ENCODE measurements at places on chromosomes 11 and 22.

DNA sequence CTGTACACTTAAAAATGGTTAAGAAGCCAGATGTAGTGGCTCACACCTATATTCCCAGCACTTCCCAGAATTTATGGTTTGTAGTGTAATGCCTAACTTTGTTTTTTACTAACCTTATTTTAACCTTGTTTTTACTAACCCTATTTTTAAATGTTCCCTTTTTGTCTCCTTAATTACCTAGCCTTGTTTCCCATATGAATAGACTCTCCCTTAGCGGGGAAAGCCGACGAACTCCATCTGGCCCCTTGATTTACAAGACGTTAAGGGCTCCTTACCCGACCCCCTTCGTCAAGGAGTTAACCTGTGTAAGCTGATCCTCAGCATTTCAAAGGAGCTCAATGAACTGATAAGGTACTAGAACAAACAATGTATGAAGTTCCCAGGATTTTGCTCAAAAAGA lies 17.1 kb downstream of the APOBEC3H start:
- DNase-seq = no peak

DNA sequence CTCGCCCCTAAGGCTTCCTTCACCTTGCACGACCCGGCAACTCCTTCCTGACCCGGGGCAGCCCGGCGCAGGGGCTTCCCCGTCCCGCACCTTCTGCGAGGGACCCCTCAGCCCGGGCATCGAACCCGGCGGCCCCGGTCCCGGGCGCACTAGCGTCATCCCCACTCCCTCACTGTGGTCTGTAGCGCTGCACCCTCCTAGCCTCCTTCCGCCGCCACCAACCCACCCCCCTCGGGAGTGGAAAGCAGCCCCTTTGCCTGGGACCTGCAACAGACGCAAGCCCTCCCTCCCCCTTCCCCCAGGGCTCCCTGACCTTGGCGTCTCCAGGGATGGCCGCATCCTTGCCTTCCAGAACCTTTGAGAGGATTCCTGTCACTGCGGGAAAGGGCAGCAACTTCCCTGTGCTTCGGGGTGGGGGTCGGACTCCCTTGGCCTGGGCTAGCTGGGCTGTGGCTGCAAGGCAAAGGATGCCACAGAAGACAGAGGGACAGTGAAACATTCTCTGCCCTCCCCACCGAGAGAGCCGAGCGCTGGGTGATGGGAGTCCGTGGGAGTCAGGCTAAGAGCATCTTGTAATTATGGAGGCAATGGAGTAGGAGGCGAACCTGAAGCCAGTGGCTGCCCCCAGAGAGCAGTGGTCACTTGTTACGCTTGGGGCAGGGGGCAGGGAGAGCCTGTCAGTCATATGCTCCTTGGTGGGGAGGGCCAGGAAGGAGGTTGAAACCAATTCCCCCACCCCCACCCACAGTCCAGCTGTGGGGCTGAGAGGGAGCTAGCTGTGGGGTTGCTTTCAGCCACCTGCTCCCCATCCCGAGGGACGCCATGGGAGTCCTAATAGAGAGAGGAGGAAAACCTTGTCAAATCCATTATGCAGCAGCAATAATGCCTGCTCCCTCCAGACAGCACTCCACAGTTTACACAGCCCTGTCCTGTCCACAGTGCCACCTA lies 920 bp downstream of the TMEM132A start:
- no peak for DNase-seq

- no peak for DNase-seq
Observed at GRCh38 chr11:69842746-69843528, 23.7 kb upstream of the FGF3 start.

GRCh38 chr22:46758867-46759290 lies 3.6 kb upstream of the TBC1D22A start:
- peak; percentile 75 for DNase-seq

GRCh38 chr11:69822676-69823494 lies 3.7 kb upstream of the FGF3 start:
- DNase-seq = no peak

GRCh38 chr11:11865449-11865848 lies 23.7 kb downstream of the USP47 start:
- DNase-seq = no peak

DNA sequence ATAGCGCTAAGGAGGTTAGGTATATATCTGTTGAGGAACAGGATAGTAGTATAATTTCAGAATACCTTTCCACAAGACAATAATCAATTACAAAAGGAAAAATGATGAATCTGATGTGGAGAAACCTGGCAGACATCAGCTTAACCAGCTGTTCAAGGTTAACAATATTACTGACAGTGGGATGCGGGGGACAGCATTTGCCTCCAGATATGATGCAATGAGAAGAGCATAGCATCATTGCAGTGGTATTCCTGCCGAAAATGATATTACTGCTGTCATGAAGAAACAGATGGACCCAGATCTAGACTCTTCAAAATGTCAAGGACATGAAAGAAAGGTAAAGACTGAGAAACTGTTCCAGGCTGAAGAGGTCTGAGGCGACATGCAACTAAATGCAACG lies 49.7 kb downstream of the RBFOX2 start:
- no peak for DNase-seq

DNA sequence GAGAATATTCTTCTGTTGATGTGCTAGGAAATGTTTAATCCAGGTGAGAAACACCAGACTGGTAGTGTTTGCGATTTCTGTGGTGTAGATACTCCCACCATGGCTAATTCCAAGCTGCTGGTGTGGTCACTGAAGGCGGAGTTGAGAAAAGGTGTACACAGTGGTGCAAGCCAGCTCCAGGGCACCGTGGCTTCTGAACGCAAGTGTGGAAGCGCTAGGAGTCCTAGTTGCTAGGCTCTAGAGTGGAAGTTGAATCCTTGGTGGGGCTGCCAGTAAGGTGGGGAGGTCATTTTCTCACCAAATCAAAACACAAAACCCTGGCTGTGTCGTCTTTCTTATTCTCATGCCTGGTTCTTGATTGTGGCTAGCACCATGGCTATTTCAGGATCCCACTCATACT lies 61.6 kb downstream of the ZBTB16 start:
- no peak for DNase-seq

- DNase-seq = no peak
Observed at GRCh38 chr11:2976294-2977063, 15.7 kb downstream of the NAP1L4 start.

GRCh38 chr22:46576556-46577367 lies 39.3 kb upstream of the CELSR1 start:
- DNase-seq = peak; percentile 39

DNA sequence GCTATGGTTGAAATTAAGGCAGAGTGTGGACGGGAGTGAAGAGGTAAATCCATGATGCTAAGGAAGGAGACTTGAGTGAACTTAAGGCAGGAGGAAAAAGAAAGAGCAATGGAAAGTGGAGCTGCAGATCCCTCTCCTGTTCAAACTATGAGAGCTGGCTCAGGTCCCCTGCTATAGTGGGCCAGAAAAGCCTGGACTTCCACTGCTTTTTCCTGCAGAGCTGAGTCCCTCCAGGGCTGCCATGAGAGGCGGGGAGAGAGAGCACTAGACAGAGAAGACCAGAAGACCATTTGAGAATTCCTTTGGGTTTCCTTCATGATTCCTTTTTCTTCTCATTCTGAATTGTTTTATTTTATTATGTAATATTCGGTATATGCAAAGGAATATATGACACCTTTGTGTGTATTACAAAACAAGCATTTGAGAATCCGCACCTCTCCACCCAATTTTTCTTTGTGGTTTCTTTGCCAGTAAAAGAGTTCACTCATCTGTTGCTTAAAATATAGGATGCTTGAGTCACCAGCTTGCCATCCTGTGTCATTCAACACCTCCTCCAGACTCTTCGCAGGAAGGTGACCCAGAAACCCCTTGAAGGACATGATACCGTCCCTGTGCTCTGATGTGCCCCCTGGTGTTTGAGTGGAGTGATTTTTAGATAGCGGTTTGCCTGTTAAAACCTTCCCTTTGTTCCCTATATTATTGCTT lies 24.4 kb downstream of the SREBF2 start:
- DNase-seq = no peak

DNA sequence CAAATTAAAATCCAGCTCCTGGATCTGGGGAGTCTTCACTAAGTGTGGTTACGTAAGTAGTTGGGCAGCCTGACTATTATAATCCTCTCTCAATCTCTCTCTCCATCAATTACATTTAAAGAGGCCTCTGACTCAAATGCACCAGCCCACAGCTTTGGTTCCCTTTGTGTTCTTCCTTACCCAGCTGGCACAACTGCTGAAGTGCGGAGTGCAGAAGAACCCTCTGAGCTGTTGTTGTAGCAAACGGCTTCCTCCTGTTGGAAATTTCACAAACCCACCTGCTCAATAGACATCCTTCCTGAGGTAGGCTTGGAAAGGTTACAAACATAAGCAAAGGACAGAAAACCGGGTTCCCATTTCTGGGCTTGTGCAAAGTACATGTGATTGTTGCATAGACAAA lies 17.0 kb upstream of the SORL1 start:
- no peak for DNase-seq

GRCh38 chr11:103844327-103845215 lies 191.9 kb upstream of the DDI1 start:
- no peak for DNase-seq

- DNase-seq = no peak
Observed at GRCh38 chr11:119712459-119713358, 16.3 kb downstream of the NECTIN1 start.

- no peak for DNase-seq
Observed at GRCh38 chr11:22774716-22775115, 54.9 kb downstream of the SVIP start.

DNA sequence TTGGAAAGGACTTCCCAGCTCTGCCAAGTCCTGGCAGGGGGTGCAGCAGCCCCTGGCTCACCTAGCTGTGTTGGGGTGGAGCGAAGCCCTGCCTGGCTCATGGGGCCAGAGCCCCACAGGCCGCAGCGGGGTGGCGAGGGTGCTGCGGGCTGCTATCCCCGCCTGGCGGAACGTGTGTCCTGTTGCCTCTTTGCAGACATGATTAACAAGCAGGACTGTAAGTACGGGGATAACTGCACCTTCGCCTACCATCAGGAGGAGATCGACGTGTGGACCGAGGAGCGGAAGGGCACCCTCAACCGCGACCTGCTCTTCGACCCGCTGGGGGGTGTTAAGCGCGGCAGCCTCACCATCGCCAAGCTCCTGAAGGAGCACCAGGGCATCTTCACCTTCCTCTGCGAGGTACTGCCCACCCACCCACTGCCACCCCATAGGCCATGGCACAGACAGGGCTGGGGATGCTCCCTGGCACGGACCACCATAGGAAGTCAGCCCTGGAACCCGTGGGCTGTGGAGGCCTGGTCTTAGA lies 35.9 kb upstream of the TEF start:
- no peak for DNase-seq

DNA sequence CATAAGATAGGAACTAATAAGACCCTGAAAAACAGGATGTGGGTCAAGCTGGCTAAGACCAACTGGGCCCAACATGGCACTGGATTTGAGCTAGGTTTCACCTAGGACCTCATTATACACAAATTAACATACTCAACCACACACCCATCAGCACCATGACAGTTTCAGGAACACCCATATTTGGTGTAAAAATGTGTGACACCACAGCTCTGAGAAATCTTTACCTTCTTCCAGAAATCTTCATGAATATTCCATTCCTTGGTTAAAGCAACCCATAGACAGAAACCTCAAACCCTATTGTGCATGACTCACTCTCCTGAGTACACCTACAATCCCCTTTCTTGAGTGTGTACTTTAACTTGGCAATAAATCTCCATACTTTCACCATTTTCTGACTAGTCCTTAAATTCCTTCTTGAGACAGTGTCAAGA lies 378.8 kb downstream of the DYNC2H1 start:
- no peak for DNase-seq

- no peak for DNase-seq
Observed at GRCh38 chr22:49427341-49427740, 400.3 kb downstream of the BRD1 start.

GRCh38 chr11:100303897-100304296 lies 383.2 kb upstream of the ARHGAP42 start:
- DNase-seq = no peak

DNA sequence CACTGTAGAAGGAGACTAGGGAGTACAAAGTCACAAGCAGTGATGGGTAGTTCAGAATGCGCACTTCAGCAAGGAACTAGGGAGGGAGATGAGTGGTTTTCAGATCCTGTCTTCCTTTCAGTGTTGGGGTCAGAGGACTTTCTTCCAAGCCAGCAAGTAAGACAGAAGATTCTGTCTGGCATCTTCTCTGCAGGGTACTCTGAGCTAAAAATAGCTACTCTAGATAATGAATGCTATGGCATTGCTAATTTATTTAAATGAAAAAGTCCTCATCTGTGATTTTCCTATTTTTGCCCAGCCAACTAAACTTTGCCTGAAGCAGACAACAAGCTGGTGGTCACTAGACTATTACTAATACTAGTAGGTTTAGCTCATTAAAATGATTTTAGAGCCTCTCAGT lies 18.3 kb upstream of the ARL14EP start:
- no peak for DNase-seq

DNA sequence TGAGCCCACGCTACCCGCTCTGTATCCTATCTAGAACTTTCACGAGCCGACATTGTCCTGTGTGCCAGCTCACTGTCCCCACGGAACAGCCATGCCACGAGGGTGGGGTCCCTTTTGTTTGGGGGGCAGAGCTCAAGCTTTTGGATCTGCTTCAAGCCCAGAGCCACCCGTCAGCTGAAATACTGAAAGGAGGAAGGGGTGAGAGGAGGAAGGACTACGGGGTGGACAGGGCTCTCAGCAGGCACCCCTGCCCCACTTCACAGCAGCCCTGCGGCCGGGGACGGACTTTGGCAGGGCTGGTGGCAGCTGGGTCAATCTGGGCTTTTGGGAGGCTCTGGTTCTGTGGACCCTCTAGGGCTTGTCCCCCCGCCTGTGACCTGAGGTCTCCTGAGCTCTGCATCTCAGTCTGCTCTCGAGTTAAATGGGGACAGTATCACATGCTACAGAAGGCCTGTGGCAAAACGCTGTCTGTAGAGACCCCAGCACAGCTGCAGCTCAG lies 30.0 kb upstream of the MUC5AC start:
- no peak for DNase-seq

- peak; percentile 59 for DNase-seq
Observed at GRCh38 chr11:93541884-93542810, 1.0 kb downstream of the SMCO4 start.

GRCh38 chr11:75561426-75562047 lies 516 bp upstream of the SERPINH1 start:
- no peak for DNase-seq

GRCh38 chr11:22467741-22468140 lies 129.6 kb downstream of the SLC17A6 start:
- DNase-seq = no peak

DNA sequence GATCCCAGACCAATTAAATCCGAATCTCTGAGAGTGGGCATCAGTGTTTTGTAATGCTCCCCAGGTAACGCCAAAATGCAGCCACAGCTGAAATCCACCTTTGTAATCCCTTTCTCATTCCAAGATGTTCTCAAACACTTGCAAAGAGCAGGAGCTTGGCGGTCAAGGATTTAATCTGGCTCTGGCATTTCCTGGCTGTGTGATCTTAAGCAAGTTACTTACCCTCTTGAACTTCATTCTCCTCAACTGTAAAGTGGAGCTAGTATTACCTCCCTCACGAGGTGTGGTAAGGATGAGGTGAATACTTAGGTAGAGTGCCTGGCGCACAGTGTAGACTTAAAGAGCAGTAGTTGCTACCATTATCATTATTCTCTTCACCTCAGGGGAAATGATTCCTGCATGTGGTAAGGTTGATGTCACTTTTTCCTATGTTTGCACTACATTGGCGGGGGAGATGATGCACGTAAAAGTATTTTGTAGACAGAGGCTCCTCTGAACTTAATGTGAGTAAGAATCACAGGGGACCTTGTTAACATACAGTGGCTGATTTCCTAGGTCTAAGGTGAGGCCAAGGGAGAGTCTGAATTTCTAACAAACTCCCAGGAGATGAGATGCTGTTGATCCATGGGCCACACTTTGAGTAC lies 210.4 kb upstream of the PITPNB start:
- no peak for DNase-seq
